Central memory CD8-positive, alpha-beta T cell (primary cell): ENCODE measurements at places on chromosomes 13 and 19.

- no peak for DNase-seq
These were observed 15.8 kb downstream of the GATAD2A start for GRCh38 chr19:19421299-19421696.

GRCh38 chr19:49920624-49921363 lies 8.2 kb upstream of the ATF5 start:
- no peak for DNase-seq

- no peak for DNase-seq
These were observed 40.6 kb downstream of the COL4A2 start for GRCh38 chr13:110347535-110348308.

DNA sequence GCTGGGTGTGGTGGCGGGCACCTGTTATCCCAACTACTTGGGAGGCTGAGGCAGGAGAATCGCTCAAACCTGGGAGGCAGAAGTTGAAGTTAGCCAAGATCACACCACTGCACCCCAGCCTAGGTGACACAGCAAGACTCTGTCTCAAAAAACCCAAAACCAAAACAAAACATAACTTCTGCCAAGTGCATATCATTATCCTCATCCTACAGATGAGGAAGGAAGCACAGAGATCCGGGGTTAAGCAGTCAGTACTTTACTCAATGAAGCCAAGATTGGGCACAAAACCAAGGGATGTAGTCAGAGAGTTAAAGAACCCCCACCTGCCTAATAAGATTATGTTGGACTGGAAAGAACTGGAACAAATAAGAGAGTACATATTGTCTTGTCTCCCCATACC lies 5.5 kb upstream of the TMTC4 start:
- no peak for DNase-seq

GRCh38 chr13:110699148-110700145 lies 6.5 kb downstream of the CARS2 start:
- no peak for DNase-seq

DNA sequence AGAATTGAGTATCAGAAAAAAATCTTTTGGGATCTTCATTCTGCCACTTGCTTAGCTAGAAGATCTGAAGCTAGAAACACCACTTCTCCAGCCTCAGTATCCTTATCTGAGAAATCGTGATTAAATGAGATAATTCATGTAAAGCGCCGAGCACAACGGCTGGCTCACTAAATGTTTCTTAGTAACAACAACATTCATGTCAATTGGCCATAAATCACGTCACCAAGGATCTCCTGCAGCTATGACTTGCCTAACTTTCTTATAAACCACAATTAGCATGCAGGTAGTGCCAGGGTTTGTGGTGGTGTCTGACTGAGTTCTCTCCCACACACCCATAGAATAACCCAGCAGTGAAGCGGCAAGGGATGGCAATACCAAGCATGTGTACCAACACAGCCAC lies 501.3 kb downstream of the EFNB2 start:
- DNase-seq: no peak

DNA sequence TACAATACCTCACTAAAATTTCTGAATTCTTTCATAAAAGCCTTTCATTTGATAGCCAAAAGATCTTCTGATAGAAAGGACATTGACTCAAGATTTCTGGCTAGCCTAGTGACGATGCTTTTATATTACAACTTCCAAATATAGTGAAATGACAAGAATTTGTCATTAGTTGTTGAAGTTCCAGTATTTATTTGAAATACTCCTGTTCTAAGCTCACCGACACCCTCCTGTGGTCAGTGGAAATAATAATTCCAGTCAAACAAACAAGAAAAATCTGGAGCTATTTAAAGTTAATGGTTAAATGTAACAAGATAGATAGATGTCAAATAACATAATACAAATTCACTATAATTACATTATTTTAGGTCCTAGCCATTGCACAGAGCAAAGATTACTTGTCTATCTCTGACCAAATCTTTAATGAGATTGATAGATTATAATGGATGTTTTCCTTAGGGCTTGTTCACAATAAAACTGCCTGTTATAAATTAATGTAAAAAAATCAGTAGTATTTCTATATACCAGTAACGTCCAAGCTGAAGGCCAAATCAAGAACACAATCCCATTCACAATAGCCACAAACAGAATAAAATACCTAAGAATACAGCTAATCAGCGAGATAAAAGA lies 195.5 kb downstream of the RGCC start:
- DNase-seq: no peak

DNA sequence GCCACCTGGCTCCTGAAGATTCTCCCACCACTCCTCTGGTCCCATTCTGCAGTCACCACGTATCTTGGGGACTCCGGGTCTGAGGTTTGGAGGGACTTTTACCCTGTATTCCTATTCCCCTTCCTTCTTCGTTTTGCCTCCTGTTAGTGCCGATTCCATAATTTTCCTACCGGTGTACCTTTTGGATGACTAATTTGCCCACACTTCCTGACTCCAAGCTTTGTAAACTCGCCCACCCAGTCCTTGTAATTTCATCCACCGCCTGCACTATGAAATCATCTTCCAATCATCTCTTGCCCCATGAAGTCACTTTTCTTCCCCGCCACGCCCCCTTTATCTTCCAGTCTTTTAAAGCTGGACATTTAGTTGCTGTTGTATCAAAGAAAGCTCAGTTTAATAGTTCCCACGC lies 572 bp downstream of the UCHL3 start:
- DNase-seq: no peak

DNA sequence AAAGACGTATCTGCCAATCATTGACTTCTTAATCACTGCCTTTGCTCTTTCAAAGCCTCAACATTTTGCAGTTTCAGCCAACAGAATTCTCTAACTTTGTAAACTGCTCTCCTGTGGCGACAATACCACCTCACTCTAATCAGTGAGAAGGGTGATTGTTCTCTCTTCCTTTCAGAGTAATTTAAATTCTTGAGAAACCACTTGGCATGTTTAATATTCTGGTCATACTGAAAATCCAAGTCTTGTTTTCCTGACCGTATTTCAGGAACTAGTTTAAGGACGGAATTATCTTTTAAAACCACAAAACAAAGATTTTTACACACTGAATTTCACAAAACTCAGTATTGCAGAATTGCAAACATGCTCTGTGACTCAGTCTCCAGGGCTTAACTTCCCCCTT lies 5.2 kb upstream of the CDC16 start:
- DNase-seq: no peak

DNA sequence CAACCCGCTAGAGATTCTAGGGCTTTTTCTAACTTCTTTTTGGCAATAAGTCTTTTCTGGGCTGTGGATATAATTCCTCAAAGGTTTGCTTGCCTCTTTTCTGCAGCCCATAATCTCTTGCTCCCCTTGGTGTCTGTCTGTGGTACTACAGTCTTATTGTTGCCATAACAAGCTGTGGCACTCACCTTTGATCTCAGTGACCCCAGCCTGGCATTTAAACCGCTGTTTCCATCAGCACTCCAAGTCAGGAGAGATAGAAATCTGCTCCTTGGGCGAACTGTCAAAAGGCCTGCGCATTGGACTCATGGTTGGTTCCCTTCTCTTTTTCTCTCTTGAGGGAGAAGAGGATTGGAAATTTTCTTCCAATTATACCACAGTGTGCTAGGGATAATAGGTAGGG lies 14.5 kb upstream of the MPHOSPH8 start:
- DNase-seq: no peak

DNA sequence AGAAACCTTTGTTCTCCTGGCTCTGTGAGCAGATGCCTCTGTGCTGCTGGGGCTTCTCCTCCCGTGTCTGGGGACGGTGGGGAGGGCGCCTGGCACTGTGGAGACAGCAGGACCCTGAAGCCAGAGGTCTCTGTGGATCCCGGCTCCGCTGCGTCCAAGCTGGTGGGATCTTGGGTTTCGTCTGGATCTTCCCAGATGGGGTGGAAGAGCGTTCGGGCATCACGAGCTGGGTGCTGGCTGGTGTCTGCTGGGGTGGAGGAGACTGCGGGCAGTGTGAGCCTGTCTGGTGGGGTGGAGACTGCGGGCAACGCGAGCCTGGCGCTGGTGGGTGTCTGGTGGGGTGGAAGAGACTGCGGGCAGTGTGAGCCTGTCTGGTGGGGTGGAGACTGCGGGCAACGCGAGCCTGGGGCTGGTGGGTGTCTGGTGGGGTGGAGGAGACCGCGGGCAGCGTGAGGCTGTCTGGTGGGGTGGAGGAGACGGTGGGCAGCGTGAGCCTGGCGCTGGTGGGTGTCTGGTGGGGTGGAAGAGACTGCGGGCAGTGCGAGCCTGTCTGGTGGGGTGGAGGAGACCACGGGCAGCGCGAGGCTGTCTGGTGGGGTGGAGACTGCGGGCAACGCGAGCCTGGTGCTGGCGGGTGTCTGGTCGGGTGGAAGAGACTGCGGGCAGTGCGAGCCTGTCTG lies 5.6 kb downstream of the TEX29 start:
- DNase-seq: no peak

- DNase-seq: no peak
These were observed 17.0 kb downstream of the PLVAP start for GRCh38 chr19:17359905-17360800.

DNA sequence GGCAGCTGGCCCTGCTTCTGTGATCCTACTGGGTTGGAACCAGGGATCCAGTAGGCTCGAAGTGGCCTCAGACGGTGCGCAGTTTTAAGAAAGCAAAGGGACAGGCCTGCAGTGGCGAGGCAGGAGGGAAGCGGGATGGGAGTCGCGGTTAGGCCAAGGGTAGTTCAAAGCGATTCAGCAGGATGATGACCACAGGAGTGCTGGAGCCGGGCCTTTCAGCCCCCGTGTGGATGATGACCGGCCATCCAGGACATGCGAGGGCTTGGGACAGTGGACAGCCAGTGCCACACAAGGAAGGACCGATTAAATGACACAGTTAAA lies 854 bp downstream of the RNASEH2B start:
- no peak for DNase-seq

DNA sequence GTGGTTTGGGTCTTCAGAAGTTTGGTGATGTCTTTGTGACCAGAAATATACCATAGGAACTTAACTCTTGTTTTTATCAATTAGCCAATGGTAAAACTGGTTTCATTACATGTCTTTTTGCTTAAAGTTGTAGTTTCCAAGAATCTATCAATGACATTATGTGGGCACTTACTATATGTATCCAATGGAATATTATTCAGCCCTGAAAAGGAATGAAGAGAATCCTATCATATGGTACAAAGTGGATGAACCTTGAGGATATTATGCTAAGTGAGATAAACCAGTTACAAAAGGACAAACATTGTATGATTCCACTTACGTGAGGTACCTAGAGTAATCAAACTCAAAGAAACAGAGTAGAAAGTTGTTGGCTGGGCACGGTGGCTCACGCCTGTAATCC lies 26.4 kb downstream of the RCBTB1 start:
- no peak for DNase-seq

GRCh38 chr13:97212601-97213040 lies 9.5 kb upstream of the MBNL2 start:
- DNase-seq: no peak

GRCh38 chr19:35882114-35882832 lies 13.9 kb downstream of the APLP1 start:
- DNase-seq: no peak

GRCh38 chr19:48745208-48745995 lies 1.3 kb downstream of the IZUMO1 start:
- no peak for DNase-seq

DNA sequence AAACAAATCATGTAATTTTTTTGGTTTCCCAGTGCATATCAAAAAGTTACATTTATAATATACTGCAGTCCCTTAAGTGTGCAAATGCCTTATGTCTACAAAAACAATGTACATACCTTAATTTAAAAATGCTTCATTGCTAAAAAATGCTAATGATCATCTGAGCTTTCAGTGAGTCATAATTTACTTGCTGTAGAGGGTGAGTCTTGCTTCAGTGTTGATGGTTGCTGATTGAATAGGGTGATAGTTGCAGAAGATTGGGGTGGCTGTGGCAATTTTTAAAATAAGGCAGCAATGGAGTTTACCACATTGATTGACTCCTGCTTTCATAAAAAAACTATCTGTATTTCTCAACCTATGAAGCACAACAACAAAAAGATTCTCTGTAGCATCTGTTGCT lies 613.9 kb downstream of the TBC1D4 start:
- no peak for DNase-seq

DNA sequence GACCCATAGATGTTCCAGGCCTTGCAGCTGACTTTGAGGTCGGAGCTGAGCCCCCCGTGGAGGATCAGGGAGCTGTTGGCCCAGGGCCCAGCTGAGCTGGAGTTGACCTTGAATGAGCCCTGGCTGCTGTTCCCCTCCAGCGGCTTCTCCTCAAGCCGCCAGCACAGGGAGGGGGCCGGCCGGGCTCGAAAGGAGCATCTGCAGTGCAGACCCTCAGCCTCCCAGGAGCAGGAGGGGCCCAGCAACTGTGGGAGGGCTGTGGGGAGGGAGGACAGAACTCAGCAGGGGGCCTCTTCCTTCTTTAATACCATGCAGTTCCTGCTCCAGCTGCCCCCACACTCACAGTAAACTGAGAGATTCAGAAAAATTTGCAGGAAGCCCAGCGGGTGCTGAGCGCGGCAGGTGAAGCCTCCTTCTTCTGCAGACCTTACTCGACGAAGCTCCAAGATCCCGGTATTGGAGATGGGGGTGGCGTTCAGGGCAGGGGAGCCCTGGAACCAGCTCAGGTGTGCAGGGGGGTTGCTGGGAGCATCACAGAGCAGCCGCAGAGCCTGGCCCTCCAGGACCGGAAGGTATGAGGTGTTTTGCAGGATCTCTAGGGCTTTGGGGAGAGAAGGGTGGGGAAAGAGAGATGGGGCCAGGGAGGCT lies 2.6 kb downstream of the SIGLEC5 start:
- no peak for DNase-seq

DNA sequence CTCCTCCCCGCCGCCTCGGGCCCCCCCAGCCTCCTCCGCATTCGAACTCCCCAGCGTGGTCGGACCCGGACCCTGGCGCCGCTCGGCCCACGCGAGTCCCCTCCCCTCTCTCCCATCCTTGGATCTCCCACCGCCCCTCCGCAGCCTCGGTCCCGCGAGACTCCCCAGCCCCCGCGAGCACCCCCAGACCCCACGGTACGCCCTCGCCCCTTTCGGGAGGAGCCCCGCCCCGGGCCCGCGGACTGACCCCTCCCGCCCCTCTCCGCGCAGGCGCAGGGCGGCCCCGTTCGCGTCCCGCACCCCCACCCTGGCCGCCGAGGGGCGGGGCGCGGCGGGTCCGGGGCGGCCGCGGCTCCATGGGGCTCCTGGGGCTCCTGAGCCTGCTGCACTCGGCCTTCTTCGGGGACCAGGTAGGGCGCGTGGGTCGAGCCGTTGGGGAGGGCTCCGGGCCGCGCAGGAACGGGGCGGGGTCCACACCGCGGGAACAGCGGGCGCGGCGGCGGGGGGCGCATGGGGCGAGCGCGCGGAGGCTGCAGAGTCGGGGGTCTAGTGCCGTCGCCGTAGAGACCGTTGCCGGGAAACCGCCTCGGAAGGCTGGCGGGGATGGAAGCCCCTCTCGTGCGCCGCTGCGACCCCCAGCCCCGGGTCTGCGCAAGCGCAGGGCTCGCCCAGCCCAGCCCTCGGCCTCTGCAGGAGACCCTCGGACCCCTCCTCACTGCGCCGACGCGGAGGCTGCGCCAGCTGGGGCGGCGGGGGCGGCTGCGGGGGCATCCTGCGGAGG lies 3.8 kb upstream of the APC2 start:
- no peak for DNase-seq

GRCh38 chr19:19697589-19697988 lies 28.9 kb downstream of the ZNF101 start:
- no peak for DNase-seq
